Activated T-cell treated with anti-CD3 and anti-CD28 coated beads, Interleukin-2, amount 50 U/mL, for 1 hour (primary cell): ENCODE measurements at places on chromosomes 2 and 18.

DNA sequence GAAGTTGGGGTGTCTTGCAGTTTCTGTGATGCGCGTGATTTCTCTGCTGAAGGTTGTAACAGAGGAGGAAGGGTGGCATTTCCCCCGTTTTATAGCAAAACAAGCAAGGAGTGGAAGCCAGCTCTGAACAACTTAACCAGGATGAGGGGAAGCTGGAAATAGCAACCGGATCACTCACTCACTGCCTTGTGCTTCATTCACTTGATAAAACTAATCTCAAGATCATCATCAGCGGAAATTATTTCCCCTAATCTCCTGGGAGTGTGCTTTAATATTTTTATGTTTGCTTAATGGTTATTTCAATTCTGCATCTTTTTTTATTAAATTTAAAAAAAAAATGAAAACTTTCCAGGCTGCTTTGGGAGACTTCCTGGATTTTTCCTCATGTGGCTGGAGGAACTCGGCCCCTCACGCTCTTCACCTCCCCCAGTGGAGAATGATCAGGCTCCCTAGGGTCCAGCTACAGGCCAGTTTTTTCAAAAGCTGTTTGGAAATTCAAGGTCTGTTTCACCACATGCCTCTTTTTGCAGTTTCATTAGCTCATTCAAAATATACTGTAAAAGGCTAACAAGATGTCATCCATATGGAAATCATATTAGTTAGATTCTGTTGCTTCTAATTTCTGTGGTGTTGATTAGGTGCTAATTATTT is 31.7 kb downstream of the CABLES1 start:
- no peak for DNase-seq

- no peak for DNase-seq
Observed at GRCh38 chr2:182824767-182825158, 41.7 kb downstream of the FRZB start.

- DNase-seq = peak; percentile 27
Observed at GRCh38 chr2:149160701-149161217, 122.3 kb downstream of the LYPD6B start.

- no peak for DNase-seq
Observed at GRCh38 chr2:224722250-224722649, 6.1 kb upstream of the CCDC195 start.

GRCh38 chr18:57586251-57587049 is at the start of gene FECH:
Gene FECH (minus strand): TSS chr18:57586702. CDS start chr18:57586620, 82 bp downstream.
- peak; percentile 77 for DNase-seq

DNA sequence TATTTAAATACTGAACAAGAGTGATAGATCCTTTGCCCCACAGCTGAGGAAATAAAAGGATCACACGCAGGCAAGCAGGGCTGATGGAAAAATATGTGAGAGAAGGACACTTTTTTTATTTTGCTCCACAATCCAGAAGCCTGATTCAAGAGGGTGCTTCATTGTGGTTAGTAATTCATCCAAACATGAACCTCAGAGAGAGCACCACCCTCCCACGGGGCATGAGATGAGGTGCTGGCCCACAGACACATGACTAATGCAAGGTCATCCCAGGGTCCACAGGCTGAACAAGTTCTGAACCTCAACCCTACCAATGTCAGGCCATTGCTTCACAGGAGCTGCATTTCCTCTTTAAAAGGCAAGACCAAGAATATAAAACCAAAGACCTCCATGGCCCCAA is 239.6 kb downstream of the MREG start:
- no peak for DNase-seq

GRCh38 chr2:113981404-113982134 is 91.7 kb downstream of the ACTR3 start:
- DNase-seq = no peak

- DNase-seq = no peak
Observed at GRCh38 chr18:54116541-54117257, 107.8 kb downstream of the MBD2 start.

DNA sequence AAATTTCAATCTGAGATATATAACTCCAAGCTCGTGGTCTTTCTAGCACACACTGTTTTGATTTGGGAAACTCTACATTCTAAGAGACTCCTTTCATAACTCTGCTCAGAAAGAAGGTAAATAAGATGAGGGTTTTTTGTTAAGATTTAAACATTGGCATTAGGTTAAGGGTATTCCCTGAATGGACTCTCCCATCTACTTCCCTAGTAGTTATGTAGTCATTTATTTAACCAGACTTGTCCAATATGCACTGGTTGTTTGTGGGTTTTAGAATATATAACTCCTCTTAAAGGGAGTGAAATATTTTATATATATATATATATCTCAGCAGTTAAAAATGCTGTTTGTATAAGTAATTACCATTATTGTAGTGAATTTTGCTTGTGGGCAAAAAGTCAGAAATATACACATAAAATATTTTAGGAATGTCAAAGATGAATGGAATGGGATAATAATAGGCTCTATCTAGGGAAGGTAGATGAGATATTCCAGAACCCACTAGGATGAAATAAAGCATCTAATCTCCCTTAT is 61.5 kb upstream of the WDR75 start:
- no peak for DNase-seq

DNA sequence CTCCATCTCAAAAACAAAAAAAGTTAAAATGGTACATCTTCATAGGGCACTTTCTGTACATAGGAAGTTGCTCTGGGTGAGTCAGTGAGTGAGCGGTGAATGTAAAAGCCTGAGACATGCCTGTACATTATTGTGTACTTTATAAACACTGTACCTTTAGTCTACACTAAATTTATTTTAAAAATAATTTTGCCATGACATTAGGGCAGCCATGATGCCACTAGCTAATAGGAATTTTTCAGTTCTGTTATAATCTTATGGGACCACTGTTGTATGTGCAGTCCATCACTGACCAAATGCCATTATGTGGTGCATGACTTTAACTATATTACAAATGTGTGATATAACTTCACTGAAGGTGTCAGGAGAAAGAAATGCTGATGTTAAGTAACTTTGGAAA is 11.0 kb upstream of the TXNDC2 start:
- no peak for DNase-seq

DNA sequence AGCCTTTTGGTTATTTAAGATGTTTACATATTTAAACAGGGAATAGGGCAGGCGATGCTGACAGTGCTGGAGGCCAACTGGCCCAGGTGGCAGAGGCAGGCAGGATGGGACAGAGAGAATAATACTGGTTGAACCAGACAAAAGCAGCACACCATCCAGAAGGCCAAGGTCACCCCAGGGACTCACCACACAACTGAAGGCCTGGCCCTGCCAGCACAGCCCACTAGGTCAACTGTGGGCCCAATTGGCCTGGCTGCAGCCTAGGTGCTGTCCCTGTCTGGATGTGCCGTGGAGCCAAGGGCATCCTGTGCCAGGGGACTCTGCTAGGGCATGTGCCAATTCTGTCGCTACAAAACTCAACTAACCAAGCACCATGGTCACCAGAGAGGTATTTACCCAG is 69.2 kb downstream of the RNF152 start:
- no peak for DNase-seq

GRCh38 chr18:21598726-21599584 is 1.5 kb downstream of the ESCO1 start:
- DNase-seq = no peak

- no peak for DNase-seq
Observed at GRCh38 chr2:188449971-188450370, 158.3 kb downstream of the GULP1 start.

DNA sequence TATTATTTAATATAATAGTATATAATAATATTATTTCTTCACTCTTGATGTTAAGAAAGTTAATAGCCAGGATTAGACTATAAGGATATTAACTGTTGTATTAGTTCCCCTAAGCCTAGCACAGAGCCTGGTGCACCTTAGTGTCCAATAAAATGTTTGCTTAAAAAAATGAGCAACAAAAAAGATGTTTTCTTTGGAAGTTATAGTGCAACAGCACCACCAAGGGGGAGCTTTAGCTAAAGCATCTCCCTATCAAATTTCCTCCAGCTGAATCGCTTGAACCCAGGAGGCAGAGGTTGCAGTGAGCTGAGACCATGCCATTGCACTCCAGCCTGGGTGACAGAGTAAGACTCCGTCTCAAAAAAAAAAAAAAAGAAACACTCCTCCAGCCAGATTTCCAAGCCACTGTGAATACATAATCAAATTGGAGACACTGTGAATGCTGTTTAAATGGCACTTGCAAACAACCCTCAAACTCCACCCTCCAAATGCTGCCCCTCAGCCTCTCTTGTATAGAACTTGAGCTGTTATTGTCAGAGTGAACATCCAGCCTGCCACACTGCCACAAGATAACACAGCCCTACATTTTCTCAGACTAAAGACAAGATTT is 221.9 kb downstream of the DYM start:
- DNase-seq = no peak

DNA sequence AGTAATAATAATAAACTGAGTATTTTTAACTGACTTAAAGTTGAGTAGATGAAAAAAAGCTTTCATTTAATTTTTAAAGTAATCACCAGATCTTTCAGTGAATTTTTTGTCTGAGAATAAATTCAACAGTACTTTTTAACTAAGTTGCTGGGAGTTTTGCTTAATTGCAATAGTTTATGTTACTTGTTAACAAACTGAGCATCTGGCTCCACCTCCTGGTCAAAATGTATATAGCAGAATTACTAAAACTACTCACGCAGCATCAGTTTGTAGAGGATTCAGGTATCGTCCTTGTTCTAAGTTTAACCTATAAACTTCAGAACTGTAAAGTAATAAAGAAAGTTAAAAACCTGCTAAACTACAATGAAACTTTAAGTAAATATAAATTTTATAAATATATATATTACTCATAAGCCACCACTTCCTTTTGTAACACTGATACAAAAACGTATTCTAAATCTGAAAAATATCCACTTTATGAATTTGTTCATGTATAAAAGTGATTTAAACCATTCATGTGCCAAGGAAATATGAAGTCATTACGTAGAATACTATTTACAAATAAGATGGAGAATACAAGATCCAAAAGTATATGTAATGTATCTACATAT is 21.3 kb downstream of the NOL10 start:
- DNase-seq = no peak

DNA sequence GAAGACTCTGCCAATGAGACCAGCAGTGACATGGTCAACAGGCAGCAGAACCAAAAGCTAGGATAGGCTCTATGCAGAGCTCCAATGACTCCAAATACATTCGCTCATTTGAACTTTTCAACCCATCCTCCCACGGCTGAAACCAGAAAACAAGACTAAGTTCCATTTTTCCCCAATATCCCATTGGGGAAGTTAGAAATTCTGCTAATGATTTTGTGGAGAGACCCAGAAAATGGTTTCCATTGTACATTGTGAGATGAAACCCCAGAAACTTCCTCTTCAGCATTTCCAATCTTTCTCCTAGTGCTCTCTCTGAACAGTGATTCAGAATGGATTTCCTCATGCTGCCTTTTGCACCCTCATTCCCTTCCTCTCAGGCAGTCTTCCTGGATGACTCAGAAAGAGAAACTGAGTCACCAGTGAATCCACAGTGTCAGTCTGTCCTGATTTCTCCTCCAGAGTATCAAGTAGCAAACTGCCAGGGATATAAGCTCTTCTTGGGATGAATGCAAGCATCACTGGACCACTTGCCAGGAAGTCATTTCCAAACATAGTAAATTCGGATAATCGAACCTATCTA is 467.7 kb upstream of the ID2 start:
- DNase-seq = no peak

DNA sequence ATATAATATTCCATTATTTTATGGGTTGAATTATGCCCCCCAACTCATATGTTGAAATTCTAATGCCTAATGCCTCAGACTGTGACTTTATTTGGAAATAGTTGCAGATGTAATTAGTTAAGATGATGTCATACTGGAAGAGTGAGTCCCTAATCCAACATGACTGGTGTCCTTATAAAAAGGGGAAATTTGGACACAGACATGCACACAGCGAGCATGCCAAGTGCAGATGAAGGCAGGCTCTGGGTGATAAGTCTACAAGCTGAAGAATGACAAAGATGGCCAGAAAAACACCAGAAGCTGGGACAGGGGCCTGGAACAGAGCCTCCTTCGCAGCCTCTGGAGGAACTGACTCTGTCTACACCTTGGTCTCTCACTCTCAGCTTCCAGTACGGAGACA is 10.0 kb upstream of the ASAP2 start:
- DNase-seq = no peak

DNA sequence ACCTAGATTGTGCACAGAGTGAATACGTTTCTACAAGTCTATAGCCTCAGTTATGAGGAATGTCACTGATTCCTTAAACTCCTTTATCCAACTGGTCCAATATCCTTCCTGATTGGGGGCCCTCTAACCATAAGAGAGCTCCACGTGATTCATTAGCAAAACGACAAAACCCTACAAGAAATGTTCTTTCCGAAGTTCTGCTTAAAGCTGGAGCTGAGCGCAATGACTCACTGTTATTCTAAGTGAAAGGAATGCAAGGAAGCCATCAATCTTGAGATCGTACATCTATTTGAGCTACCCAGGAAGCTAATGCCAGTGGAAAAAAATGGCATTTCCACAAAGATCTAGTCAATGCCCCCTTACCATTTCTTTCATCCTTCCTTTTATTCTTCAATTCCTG is 354.9 kb upstream of the CDH20 start:
- no peak for DNase-seq

DNA sequence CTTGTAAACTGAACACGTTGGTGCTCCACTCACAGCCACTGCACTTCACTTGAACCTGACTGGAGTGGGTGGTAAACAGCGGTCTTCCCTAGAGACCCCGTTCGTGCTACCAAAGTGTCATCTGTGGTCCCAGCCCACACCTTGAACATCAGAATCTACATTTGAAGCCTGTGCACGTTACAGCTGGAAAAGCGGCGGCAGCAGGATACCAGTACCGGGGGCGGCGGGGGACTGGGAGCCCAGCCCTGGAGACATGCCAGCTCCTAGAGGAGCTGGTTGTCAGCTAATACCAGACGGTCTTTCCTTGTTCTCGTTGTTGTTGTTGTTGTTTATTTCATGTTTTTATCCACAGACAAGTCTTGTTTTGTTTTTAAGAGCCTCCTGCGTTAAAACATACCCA is 156.7 kb downstream of the WDSUB1 start:
- DNase-seq = no peak

DNA sequence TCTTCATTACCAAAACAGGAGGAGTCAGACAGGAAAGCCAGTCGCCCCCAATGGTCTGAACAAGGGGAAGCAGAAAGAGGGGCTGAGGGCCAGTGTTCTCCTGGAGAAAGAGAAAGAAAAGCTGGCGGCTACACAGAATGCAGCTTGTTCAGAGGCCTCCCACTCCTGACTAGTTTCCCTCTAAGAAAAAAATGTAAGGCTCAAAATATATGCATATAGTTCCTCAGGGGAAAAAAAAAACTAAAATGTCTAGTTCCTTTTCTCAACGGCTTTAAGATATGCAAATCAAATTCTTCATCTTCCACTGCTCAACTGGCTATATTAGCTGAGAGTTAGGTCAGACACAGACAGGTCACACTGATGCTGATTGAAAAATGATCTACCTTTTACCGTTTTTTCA is 18.6 kb downstream of the MBOAT2 start:
- no peak for DNase-seq

GRCh38 chr2:134406311-134406710 is 152.4 kb downstream of the MGAT5 start:
- DNase-seq = no peak

GRCh38 chr2:43026426-43027096 is 199.8 kb downstream of the ZFP36L2 start:
- no peak for DNase-seq
